ENCODE measurements at places on chromosomes 3 and 15.

DNA sequence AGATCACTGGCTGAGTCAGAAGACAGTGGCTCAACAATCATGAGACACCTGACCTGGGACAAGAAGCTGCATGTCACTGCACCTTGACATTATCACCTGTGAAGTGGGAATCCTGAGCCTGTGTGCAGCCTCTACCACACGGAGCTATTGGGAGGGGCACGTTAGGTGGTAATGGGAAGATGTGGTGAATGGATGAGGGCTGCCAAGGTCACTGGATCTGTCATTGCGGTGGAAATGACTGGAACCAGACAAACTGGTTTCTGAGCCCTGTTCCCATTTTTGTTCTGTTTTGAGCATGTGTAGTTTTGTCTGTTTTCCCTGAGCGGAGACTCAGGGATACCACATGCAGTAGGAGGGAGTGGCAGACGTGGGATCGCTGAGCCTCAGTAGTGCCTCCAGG, 235.5 kb downstream of the OPA1 start:
- DNase-seq = no peak

DNA sequence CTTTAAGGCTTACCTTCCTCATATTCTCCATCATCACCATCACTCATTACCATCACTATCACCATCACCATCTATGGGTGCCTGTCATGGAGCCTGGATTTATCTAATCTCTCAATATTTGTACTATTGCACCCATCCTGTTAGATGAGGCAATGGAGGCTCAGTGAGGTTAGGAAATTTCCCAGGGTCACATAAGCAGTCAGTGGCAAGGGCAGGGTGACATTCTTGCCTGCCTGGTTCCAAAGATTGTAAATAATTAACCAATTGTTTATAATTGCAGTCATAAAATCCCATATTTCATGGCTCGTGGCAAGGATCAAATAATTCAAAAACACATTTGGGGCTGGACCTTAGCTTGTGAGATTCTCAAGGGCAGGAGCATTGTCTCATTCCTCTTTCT, 55.2 kb downstream of the MGLL start:
- no peak for DNase-seq

DNA sequence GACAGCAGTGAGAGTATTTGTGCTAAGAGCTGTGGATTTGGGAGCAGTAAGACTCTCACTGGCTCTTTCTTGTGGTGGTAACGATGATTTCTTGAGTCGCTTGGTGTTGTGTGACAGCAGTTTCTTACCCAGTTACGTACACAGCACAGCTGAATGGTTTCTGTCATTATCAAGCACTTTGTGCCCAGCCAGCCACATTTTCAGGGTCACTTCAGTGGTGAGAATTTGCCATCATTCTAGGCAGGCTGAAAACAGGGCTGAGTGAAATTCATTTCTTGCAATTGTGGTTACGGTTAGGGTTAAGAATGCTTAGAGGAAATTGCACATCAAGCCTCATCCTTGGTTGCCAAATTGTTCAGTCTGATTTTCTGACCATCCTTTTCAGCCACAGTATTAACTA, 130.1 kb downstream of the RYR3 start:
- no peak for DNase-seq

DNA sequence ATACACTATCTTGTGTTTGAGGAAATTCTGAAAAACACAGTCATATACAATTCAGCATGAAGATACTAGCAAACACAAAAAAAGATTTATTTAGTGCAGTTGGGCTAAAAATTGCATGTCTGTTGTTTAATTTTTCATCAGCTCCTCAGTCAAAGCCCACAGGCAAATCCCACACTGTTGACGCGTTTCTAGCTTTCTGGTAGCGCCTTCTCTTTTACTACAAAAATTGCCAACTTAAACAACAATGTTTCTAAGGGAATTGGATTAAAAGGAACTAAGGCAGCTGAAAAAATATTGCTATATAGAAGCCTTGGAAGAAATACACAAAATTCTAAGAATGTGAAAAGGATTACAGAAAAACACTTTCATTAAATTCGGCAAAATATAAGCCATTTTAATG, 196.7 kb upstream of the P2RY1 start:
- no peak for DNase-seq

- DNase-seq = no peak
These were observed 28.0 kb upstream of the ATP10A start for GRCh38 chr15:25891081-25891480.

DNA sequence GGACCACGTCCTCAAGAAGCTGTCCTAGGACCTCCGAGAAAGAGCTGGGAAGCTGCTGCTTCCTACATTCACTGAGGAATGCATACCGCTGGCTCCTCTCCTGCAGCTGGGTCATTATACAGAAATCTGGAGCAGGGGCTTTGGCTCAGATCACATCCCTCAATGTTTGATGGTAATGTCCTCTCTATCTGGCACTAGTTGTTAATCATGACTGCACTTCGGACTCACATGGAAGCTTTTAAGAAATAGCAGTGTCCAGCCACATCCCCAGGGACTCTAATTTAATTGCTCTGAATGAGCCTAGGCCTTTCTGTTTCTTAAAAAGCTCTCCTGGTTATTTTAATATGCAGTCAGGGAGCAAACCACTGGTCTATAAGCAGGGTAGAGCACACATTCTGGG, 25.7 kb upstream of the MYRIP start:
- no peak for DNase-seq

DNA sequence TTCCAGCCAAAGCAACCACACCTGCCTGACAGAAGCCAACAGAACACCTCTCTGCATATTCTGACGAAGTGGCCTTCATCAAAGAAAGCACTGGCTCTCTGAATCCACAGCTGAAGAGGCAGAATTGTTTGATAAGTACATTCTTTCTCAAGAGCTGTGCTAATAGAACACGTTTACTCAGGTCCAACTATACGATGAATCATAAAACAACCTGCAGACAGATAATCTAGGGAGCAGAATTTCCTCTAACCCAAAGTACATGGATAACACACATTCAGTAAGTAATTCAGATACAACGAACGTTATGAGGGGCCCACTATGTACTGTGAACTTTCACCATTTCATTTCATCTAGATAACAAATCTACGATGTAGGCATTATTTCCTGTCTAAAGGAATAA, 25.4 kb downstream of the ALDH1A2 start:
- DNase-seq = no peak

DNA sequence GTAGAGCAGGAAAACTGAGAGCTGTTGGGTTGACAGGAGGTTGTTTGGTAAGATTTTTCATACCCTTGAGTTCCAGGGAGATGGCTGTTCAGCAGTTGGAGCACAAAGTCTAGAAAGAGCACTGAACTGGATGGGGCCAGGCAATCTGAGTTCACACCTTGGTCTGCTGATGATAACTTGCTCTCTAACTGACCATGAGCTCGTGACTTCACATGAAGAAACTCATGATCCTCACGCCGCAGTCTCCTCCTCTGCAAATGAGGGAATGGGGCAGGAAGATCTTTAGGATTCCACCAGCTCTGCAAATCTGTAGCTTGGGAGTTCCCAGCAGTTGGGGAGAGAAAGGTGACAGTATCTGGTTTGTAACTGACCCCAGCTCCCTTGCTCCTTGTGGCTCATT, 33.7 kb downstream of the CORO2B start:
- DNase-seq = no peak

DNA sequence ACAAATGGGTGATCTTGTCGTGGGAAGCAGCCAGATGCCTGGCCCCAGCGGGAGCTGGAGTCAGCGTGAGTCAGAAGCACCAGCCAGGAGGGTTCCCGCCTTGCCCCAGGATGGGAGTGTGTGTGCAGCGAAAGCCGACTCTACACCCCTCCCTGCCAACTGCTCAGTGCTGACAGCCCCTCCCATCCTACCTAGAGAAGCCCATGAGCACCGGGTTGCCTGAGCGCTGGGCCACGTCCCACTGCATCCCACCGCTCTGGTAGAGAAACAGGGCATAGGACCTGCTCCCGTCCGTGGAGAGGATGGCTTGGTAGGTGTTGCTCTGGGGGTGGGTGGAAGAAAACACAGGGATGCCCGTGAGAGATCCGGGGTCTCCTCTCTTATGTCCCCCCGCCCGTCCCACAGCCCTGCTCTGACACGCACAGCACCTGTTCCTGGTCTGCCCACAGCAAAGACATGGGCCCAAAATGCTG, 42.9 kb downstream of the MUC4 start:
- DNase-seq = peak; percentile 54
